ENCODE measurements at places on chromosomes 13 and 19.

- peak overlapping the region; percentile 87 for H3K4me3 ChIP-seq
- no peak overlapping the region for H3K27ac ChIP-seq
- H3K4me1 ChIP-seq, result no peaks in the 10 kb centered on the region
- DNase-seq, result no peak
- no peaks in the 10 kb centered on the region for H3K27me3 ChIP-seq
- peaks cover 17% of the 10 kb centered on the region for H3K36me3 ChIP-seq
Observed at GRCh38 chr19:10835089-10835753, 791 bp downstream of the TMED1 start.

GRCh38 chr19:12224676-12225075 lies 61.8 kb downstream of the ZNF136 start:
- no peaks in the 10 kb centered on the region for H3K4me1 ChIP-seq
- H3K27me3 ChIP-seq, result no peaks in the 10 kb centered on the region
- H3K27ac ChIP-seq, result no peak overlapping the region
- no peaks in the 10 kb centered on the region for H3K36me3 ChIP-seq
- no peak for DNase-seq

GRCh38 chr19:50492303-50493052 lies 15.8 kb upstream of the GARIN5A start:
- no peak overlapping the region for H3K4me3 ChIP-seq
- no peaks in the 10 kb centered on the region for H3K27me3 ChIP-seq
- peaks cover 4% of the 10 kb centered on the region for H3K36me3 ChIP-seq
- no peak overlapping the region for H3K27ac ChIP-seq
- DNase-seq, result no peak

GRCh38 chr13:92677571-92677970 lies 549.0 kb upstream of the GPC6 start:
- H3K4me3 ChIP-seq, result no peak overlapping the region
- no peaks in the 10 kb centered on the region for H3K4me1 ChIP-seq
- H3K27ac ChIP-seq, result no peak overlapping the region
- peak; percentile 19 for DNase-seq

DNA sequence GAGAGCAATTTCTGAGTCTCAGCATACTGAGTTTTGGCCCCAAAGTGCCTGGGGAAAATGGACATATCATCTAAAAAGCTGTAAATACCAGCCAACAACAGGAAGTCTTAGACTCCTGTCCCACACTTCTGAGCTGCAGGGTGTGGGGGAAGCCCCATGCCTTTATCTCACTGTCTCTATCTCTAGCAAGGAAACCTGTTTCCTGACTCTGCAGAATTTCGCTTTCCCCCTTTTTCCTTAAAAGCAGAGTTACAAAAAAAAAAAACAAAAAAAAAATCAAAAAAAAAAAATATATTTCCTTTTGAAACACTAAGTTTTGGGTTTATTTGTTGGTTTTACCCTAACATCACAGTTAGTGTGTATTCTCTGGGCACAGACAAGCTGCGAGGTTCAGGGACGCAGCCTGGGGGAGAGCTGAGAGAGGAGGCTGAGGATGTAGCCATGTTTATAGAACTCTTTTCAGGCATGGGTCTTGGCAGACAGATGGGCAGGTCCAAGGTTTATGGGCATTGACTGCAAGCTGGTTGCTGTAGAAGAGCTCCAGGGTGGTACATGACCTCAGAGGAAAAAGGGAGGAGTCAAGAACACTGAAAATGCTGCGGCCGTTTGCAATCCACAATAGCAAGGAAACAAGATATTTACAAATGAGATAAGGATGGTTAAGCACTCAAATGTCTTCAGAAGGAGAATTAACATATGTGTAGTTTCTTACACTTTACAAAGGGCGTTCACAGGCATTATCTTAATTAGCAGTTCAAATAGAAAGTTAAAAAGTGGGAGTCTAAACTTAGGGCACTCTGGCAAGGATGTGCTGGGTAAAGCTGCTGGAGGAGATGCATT lies 4.9 kb downstream of the MBNL2 start:
- peaks cover 9% of the 10 kb centered on the region for H3K4me1 ChIP-seq
- H3K4me3 ChIP-seq, result no peak overlapping the region
- H3K27me3 ChIP-seq, result no peaks in the 10 kb centered on the region

DNA sequence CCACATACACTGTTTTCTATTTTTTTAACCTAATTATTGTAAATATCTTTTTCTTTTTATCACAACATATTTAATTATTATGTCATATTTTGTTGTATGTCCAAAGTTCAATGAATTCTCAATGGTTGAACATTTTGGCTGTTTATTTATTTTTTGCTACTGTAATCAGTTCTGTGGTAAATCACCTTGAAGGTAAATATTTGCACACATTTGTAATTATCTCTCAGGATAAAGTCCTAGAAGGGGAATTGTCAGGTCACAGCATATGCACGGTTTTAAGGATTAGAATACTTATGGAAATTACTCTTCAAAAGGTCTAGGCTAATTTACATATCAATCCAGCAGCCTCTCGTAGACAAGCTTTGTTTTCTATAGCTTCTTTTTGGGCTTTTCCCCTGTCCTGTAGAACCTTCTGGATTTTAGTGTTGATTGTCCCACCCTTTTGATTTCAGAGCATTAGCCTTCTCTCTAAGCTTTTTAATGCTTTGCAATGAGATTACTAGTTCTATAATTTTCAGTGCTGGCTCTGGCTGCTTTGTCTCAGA lies 362.6 kb downstream of the KCNRG start:
- no peak overlapping the region for H3K27ac ChIP-seq
- DNase-seq, result no peak
- H3K27me3 ChIP-seq, result no peaks in the 10 kb centered on the region
- no peaks in the 10 kb centered on the region for H3K36me3 ChIP-seq
- H3K4me3 ChIP-seq, result no peak overlapping the region

GRCh38 chr19:3373971-3374368 lies 7.6 kb downstream of the NFIC start:
- no peak for DNase-seq
- H3K36me3 ChIP-seq, result no peaks in the 10 kb centered on the region
- no peak overlapping the region for H3K27ac ChIP-seq
- H3K27me3 ChIP-seq, result no peaks in the 10 kb centered on the region
- H3K4me1 ChIP-seq, result peaks cover 11% of the 10 kb centered on the region
- no peak overlapping the region for H3K4me3 ChIP-seq

DNA sequence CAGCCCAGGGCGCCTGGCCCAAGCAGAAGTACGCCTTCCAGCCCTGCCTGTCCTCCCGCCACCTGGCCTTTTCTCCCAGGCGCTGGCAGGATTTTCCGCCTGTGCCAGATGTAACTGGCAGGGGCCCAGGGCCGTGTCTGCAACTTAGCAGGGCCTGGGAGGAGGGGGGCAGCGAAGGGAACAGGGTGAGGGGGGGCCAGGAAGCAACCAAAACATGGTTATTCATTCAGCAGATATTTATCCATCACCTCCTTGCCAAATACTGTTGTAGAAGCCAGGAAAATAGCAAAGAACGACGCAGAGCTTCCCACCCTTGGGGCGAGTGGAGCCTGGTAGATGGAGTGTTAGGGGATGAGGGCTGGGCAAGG lies 5.6 kb downstream of the TLE6 start:
- H3K4me1 ChIP-seq, result peaks cover 16% of the 10 kb centered on the region
- H3K27me3 ChIP-seq, result no peaks in the 10 kb centered on the region
- H3K4me3 ChIP-seq, result no peak overlapping the region
- H3K27ac ChIP-seq, result peak overlapping the region; percentile 63
- no peaks in the 10 kb centered on the region for H3K36me3 ChIP-seq

DNA sequence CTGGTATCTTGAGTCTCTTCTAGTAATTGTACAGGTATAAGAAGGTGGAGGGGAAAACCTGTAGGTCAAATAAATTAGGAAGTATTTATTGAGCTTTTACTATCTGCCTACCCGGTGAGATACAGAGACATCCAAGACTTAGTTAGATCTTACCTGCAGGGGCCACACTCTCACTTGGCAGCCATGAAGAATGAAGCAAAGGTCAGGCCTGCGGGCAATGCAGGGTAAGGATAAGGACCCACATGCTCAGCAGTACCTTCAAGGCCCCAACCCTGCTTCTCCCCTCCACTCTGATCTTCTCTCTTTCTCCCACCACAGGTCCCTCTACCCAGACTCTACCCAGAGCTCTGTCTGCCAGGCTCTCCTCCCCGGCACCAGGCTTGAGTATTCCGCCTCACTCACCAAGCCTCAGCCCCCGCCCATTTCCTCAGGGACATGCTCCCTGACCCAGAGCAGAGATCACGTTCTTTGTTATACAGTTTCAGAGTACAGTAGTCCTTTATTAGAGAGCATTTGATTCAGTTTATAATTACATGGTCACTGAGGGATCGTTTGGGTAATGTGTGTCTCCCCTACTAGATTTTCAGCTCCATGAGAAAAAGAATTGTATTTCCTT lies 18.9 kb upstream of the CLDN10 start:
- H3K27me3 ChIP-seq, result no peaks in the 10 kb centered on the region
- peaks cover 10% of the 10 kb centered on the region for H3K4me1 ChIP-seq
- no peak overlapping the region for H3K4me3 ChIP-seq

GRCh38 chr19:6744381-6745301 lies 5.2 kb downstream of the TRIP10 start:
- H3K27ac ChIP-seq, result peak overlapping the region; percentile 43
- no peak overlapping the region for H3K4me3 ChIP-seq
- peaks cover 14% of the 10 kb centered on the region for H3K4me1 ChIP-seq
- no peaks in the 10 kb centered on the region for H3K27me3 ChIP-seq
- H3K36me3 ChIP-seq, result peaks cover 40% of the 10 kb centered on the region
- peak; percentile 89 for DNase-seq

DNA sequence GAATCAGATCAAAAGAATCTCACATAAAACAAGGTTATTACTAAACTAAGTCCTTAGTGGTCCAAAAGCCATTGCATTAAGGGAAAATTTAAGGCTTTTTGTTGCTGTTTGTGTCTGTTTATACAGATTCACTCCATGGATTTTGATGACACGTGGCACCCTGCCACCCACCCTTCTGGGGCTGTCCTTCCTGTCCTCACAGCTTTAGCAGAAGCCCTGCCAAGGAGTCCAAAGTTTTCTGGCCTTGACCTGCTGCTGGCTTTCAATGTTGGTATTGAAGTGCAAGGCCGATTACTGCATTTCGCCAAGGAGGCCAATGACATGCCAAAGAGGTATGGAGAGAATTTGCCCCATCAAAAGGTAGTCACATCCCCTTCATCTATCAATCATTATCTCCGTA lies 6.9 kb downstream of the ACOD1 start:
- H3K4me1 ChIP-seq, result no peaks in the 10 kb centered on the region
- no peak overlapping the region for H3K4me3 ChIP-seq
- DNase-seq, result no peak
- no peaks in the 10 kb centered on the region for H3K36me3 ChIP-seq
- H3K27me3 ChIP-seq, result no peaks in the 10 kb centered on the region
- H3K27ac ChIP-seq, result no peak overlapping the region

GRCh38 chr19:588093-588740 lies 1.5 kb upstream of the HCN2 start:
- no peaks in the 10 kb centered on the region for H3K36me3 ChIP-seq
- peaks cover 9% of the 10 kb centered on the region for H3K4me1 ChIP-seq
- H3K4me3 ChIP-seq, result no peak overlapping the region
- DNase-seq, result peak; percentile 89
- 0 out of 2 replicates have a peak, but pooled peaks cover 3% of the 10 kb centered on the region for H3K27me3 ChIP-seq

- H3K36me3 ChIP-seq, result no peaks in the 10 kb centered on the region
- H3K27me3 ChIP-seq, result no peaks in the 10 kb centered on the region
- H3K4me3 ChIP-seq, result no peak overlapping the region
- DNase-seq, result no peak
Observed at GRCh38 chr13:41919031-41919740, 41.7 kb downstream of the VWA8 start.

- no peaks in the 10 kb centered on the region for H3K36me3 ChIP-seq
- no peak overlapping the region for H3K27ac ChIP-seq
- H3K4me1 ChIP-seq, result peaks cover 22% of the 10 kb centered on the region
- H3K4me3 ChIP-seq, result no peak overlapping the region
Observed at GRCh38 chr19:51712461-51713081, 11.2 kb downstream of the HAS1 start.

GRCh38 chr13:42649831-42650230 lies 75.9 kb downstream of the TNFSF11 start:
- H3K27ac ChIP-seq, result no peak overlapping the region
- no peaks in the 10 kb centered on the region for H3K27me3 ChIP-seq

DNA sequence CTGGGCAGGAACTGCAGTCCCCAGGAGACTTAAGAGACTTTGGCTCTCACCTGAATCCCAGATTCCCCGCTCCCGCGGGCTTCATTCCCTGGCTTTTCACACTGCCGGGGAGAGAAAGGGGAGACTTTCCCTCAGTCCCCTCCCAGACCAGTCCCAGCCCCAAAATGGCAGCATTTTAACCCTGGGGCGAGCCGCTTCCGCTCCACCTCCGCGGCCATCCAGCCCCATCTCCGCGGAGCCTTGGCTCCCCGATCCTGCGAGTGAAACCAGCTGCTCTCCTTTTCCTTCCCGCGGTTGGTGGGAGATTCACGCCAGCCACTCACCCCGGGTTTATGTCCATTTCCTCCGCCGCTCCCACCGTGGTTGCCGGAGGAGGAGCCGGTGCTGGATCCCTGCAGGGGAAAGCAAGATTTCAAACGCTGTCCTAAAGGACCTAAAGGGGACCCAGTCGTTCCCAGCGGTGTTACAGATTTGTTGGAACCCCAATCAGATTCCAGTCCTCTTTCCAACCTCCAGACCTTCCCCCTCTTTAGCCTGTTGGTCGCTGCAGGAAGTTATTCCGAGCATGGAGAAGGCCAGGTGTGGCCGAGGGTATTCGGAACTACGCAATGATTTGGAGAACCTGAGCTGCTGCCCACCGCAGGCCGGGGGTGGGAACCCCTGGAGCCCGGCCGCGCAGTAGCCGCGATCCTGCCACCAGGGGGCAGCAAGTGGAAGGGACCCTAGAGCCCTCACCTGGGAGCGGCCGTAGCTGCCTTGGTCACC lies 3.4 kb downstream of the DMKN start:
- H3K36me3 ChIP-seq, result no peaks in the 10 kb centered on the region
- DNase-seq, result peak; percentile 75
- H3K27ac ChIP-seq, result no peak overlapping the region
- H3K4me3 ChIP-seq, result no peak overlapping the region
- peaks cover 63% of the 10 kb centered on the region for H3K27me3 ChIP-seq
- H3K4me1 ChIP-seq, result no peaks in the 10 kb centered on the region

- peaks cover 7% of the 10 kb centered on the region for H3K36me3 ChIP-seq
- DNase-seq, result no peak
- no peak overlapping the region for H3K4me3 ChIP-seq
Observed at GRCh38 chr13:40812724-40813445, 23.5 kb downstream of the SLC25A15 start.

DNA sequence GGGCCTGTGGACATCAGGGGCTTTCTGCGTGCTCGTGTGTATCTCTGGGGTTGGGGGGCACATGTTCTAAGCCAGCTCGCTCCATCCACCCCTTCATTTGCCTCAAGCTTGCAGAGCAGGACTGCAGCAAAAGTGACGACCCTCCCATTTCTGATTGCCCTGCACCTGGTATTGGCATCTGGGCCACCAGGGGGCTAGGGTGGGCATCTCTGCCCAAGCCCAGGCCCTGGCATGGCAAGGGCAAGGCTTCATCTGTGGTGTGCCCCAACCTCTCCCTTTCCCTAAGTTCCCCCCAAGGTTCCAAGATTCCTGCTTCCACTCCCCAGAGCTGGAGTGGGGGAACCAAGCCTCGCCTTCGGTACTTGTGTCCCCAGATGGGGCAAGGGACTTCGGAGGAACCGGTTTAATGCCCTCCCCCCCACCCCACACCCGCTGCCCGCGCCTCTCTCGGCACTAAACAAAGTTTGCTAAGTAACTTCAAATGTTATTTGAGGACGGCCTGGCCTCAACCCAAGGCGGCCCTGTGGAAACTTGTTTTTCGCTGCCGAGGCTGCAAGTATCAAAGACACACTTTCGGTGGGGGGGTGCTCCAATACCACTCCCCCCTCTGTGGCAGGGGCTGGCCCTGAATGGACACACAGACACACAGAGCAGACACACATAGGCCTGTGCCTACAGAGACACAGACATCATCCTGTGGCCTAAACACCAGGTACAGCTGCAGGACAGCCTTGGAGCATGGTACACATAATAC lies 12.2 kb downstream of the NFIX start:
- no peak overlapping the region for H3K27ac ChIP-seq
- H3K4me1 ChIP-seq, result no peaks in the 10 kb centered on the region
- no peaks in the 10 kb centered on the region for H3K36me3 ChIP-seq
- H3K4me3 ChIP-seq, result no peak overlapping the region
